ENCODE measurements at places on chromosomes 6 and 20. TPM values are rescaled to one million over a fixed set of nuclear protein-coding genes. Genes with fewer than 3 reads are reported as not detected.

GRCh38 chr6:47348316-47348863, 38.7 kb upstream of the TNFRSF21 start:
- H3K4me1 ChIP-seq: no peaks in the 10 kb centered on the region
- no peaks in the 10 kb centered on the region for H3K27me3 ChIP-seq
- DNase-seq: no peak
- no peak overlapping the region for H3K4me3 ChIP-seq
- H3K27ac ChIP-seq: no peak overlapping the region
- H3K36me3 ChIP-seq: no peaks in the 10 kb centered on the region

- H3K4me3 ChIP-seq: no peak overlapping the region
- H3K4me1 ChIP-seq: peaks cover 40% of the 10 kb centered on the region
- DNase-seq: no peak
- peak overlapping the region; percentile 76 for H3K27ac ChIP-seq
- peaks cover 66% of the 10 kb centered on the region for H3K36me3 ChIP-seq
These were observed 323.4 kb downstream of the SYNE1 start for GRCh38 chr6:152313542-152314482.

- no peaks in the 10 kb centered on the region for H3K36me3 ChIP-seq
- no peak for DNase-seq
- no peaks in the 10 kb centered on the region for H3K27me3 ChIP-seq
- H3K4me3 ChIP-seq: no peak overlapping the region
- H3K4me1 ChIP-seq: no peaks in the 10 kb centered on the region
These were observed 8.5 kb upstream of the C6orf141 start for GRCh38 chr6:49541936-49542335.

DNA sequence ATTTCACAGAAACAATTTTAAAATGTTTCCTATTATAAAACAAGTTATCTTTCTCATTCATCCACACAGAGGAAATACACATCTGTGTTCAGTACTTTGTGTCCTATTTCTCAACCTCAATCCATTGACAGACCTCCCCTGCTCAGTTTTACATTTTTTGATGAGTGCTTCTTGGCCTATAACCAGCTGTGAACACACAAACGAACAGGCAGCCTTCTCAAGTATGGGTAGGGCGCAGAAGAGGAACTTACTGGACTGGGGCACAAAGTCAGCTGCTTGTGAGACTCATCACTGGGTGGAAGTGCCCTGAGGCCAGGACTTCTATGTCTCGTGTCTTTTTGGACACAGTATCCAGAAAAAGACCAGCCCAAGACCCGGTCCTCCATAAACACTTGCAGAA, 2.8 kb downstream of the RPS6KA2 start:
- H3K27ac ChIP-seq: peak overlapping the region; percentile 89
- H3K36me3 ChIP-seq: no peaks in the 10 kb centered on the region
- H3K4me1 ChIP-seq: no peaks in the 10 kb centered on the region

- H3K4me3 ChIP-seq: no peak overlapping the region
- H3K27ac ChIP-seq: no peak overlapping the region
- no peaks in the 10 kb centered on the region for H3K36me3 ChIP-seq
- DNase-seq: no peak
- no peaks in the 10 kb centered on the region for H3K4me1 ChIP-seq
- H3K27me3 ChIP-seq: no peaks in the 10 kb centered on the region
These were observed 440.0 kb upstream of the NOX3 start for GRCh38 chr6:155895641-155896040.

- H3K27ac ChIP-seq: no peak overlapping the region
- DNase-seq: no peak
- no peaks in the 10 kb centered on the region for H3K4me1 ChIP-seq
- no peak overlapping the region for H3K4me3 ChIP-seq
- H3K27me3 ChIP-seq: no peaks in the 10 kb centered on the region
These were observed 205.1 kb downstream of the LY86 start for GRCh38 chr6:6793388-6794250.

DNA sequence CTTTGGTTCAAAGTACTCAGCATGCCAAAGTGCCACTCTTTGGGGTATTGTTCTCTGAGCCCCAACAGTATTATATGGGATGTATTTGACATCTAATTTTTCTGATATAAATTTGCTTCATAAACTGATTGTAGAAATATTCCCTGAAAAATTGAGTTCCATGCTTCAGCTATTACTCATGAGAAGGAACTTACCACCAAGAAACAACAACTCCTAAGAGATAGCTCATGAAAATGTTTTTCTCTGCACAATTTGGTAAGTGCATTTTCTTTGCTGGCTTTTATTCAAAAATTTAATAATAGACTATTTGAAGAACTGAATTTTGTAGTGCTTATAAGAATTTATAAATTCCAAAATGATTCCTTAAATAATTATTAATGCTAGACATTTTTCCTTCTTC, 12.8 kb upstream of the TPD52L1 start:
- H3K27ac ChIP-seq: no peak overlapping the region
- no peak overlapping the region for H3K4me3 ChIP-seq
- no peaks in the 10 kb centered on the region for H3K27me3 ChIP-seq
- no peaks in the 10 kb centered on the region for H3K4me1 ChIP-seq
- H3K36me3 ChIP-seq: no peaks in the 10 kb centered on the region

DNA sequence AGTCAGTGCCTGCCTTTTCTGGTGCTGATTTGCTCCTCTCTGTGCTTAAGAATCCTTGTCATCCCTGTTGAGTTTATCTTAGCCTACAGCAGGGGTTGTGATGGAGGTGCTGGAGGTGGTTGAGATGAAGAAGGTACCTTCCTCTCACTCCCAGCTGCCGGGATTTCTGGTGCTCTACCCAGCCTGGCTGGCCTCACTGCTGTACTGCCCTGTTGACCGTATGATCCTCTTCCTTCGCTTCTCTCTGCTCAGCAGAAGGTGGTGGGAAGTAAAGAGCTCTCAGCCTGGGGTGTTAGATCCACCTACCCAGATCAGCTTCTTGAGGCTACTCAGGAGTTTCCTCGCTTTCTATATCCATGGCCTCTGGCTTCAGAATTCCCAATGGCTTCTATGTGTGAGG, 101.0 kb upstream of the NXT1 start:
- H3K27ac ChIP-seq: no peak overlapping the region
- H3K36me3 ChIP-seq: no peaks in the 10 kb centered on the region
- no peak overlapping the region for H3K4me3 ChIP-seq
- no peaks in the 10 kb centered on the region for H3K4me1 ChIP-seq
- DNase-seq: no peak

GRCh38 chr6:137964876-137965275, 97.8 kb downstream of the TNFAIP3 start:
- no peak overlapping the region for H3K27ac ChIP-seq
- H3K4me1 ChIP-seq: no peaks in the 10 kb centered on the region
- H3K27me3 ChIP-seq: no peaks in the 10 kb centered on the region
- no peak for DNase-seq

DNA sequence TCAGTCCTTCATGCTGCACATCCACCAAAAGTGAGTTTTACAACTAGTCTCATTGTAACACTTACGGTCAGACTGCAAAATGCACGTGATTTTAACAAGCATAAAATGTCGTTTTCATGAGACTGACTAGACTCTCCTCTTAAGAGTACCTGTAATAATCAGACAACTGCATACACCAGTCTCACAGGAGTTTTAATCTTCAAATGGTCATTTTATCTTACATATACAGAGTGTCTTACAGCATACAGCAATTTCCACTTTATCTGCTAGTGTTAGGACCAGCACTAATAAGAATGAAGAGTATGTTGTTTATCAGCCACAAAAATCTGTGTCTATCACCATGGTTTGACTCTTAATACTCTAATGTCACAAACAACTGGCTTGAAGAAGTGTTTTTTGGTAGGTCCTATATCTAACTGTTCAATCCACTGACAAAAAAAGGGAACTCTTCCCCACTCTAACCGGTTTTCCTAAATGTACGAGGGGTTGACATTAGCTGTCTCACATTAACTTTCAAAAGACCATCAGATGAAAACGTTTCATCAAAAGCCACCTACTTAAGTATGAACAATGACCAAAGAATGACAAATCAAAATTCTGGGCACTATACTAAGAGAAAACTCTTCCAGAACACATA, 1.5 kb upstream of the ASF1A start:
- no peaks in the 10 kb centered on the region for H3K36me3 ChIP-seq
- H3K4me3 ChIP-seq: peak overlapping the region; percentile 73
- peaks cover 29% of the 10 kb centered on the region for H3K4me1 ChIP-seq
- DNase-seq: no peak

The GRM4 gene
- total RNA-seq: not detected

The PSMB8 gene
- 29.2 TPM for total RNA-seq

The GPLD1 gene
- total RNA-seq: 0.33 TPM

The DHX35 gene
- total RNA-seq: 41.0 TPM

The LKAAEAR1 gene
- total RNA-seq: not detected

The SAPCD1 gene
- total RNA-seq: not detected

The PLCB4 gene
- 14.3 TPM for total RNA-seq
